ENCODE measurements at places on chromosomes 16 and 17. TPM values are rescaled to one million over a fixed set of nuclear protein-coding genes. Genes with fewer than 3 reads are reported as not detected.

The BLMH gene
- 51.2 TPM for total RNA-seq

The ERCC4 gene
- 10.4 TPM for total RNA-seq

The TBC1D3G gene
- not detected for total RNA-seq

The GAS2L2 gene
- total RNA-seq: not detected

The ADAM11 gene
- 7.7 TPM for total RNA-seq

The HSD11B2 gene
- total RNA-seq: 9.7 TPM

The CES5A gene
- total RNA-seq: not detected

The KRT36 gene
- not detected for total RNA-seq

The LGALS9C gene
- total RNA-seq: not detected

Measured in HCT116 (cell line).